BJ (cell line): ENCODE measurements at places on chromosomes 11 and 22.

DNA sequence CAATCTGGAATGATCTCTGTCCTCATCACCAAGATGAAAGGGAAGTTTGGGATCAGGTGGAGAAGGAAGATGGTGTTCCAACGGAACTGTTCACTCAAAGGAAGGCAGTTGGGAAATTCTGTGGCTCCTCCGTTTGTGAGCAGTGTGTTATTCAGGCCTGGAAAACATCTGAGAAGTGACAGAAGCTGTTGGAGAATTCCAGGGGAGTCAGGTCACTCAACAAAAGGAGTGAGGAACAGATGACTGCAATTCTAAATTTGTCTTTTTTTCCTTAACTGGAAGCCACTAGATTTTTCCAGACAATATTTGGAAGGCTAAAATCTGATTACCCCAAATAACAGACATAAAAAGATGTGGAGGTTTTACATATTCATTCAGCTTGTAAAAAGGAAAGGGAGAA is 107.8 kb downstream of the CD44 start:
- DNase-seq: peak; percentile 35

DNA sequence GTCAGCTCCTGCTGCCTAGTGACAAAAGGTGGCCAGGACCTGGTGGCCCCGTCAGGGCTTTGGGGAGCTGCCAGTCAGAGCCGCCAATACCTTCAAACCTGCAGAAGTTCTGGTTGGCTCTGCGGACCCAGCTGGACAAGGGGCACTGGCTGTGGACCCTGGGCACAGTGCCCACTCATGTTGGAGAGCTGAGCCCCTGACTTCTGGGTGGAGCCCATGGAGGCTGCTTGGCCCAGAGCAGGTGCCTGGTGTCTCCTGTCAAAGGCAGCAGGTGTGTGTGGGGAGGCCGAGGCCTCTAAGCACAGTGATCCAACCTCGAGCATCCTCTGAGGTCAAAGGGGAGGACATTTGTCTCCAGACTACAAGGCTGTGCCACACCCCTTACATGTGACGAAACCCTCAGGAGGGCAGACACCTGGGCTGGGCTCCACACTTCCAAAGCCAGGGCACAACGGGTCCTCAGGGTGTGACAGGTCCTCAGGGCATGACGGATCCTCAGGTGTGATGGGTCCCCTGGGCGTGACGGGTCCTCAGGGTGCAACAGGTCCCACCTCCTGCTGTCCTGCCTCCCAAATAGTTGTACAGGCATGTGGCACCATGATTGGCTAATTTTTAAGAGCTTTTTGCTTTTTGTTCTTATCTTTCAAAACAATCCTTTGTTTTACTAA is 37.0 kb downstream of the MUC2 start:
- DNase-seq: no peak

GRCh38 chr11:28284196-28284595 is 176.0 kb downstream of the METTL15 start:
- DNase-seq: no peak

- no peak for DNase-seq
Observed at GRCh38 chr11:6617315-6617781, 1.9 kb downstream of the TPP1 start.

DNA sequence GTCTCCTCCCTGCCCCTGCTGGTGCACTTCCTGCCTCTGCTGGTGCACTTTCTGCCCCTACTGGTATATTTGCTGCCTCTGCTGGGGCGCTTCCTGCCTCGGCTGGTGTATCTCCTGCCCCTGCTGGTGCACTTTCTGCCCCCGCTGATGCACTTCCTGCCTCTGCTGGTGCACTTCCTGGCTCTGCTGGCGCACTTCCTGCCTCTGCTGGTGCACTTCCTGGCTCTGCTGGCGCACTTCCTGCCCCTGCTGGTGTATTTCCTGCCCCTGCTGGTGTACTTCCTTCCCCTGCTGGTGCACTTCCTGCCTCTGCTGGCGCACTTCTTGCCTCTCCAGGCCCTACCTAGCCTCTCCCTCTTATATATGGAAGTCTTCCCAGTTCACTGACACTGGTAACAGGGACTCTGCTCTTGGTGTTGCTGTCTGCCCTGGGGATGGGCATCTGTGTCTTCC is 10.1 kb downstream of the MTFP1 start:
- no peak for DNase-seq

DNA sequence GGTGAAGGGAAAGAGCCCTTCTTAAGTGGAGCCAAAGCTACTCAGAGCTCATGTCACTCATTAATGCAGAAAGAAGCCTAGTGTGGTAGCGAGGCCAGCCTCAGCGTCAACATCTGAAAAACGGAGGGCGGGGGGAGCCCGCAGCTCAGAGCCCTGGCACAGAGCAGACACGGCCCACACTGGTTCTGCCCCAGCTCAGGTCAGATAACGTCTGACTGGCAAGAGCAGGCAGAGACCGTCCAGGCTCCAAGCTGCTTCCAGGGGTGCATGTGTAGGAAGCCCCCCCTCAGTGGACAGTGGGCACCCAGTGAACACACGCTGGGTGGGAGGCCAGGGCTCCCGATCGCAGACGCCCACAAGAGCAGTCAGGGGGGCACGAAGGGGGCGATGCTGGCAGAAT is 100.8 kb downstream of the SHANK2 start:
- no peak for DNase-seq

DNA sequence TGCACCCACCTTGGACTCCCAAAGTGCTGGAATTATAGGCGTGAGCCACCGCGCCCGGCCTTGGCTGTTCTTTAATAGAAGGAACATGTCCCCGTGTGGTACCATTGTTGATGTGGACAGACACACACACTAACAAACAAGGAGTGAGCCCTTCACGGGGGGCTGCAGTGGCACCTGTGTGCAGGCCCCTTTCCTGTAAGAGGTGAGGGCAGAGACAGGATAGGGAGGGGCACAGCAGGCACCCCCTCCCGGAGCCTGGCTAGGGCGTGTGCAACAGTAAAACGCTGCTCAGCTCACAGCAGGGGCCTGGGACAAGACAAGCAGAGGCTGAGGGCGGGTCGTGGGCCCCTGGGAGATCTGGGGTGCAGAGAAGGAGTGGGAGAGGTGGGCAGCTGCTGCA is 37.8 kb downstream of the GRIK4 start:
- DNase-seq: no peak

GRCh38 chr11:114725623-114726022 is 47.3 kb downstream of the NXPE2 start:
- DNase-seq: no peak

GRCh38 chr11:132864811-132865576 is 667.3 kb downstream of the OPCML start:
- no peak for DNase-seq

- no peak for DNase-seq
Observed at GRCh38 chr22:43823911-43824665, 12.0 kb upstream of the EFCAB6 start.

DNA sequence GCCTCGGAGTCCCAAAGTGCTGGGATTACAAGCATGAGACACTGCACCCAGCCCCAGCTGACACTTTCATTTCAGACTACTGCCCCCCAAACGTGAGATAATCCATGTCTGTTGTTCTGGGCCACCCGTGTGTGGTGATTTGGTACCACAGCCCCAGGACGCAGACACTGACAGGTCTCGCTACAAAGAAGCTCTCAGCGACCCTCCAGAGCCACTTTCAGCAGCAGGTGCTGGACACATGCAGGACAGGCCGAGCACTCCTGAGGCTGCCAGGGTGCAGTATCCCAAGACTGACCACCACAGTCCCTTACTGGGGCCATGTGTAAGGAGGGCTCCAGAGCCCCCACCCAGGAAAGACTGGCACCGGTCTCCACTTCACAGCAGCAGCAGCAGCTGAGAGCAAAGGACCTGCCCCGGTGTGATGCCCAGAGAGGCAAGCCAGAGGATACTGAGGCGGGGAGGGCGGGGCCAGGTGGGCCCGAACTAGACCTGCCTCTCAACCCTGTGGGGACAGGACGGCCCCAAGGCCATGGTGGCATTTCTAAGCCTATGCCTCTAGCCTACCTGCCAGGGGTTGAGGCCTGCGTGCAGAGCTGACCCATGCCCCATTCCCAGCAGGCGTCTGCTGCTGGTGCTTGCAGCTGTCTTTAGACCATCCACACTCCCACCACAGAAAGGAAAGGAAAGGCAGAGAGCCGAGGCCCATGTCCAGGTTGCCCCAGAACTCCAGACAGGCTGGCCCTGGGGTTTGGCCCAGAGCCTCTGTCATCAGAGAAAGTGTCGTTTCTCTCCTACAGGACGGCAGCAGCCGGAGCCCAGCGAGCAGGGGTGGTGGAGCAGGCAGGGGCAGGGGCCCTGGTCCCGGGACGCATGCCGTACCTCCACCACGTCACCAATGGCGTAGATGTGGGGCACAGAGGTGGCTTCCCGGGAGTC is 28.0 kb upstream of the GNB1L start:
- no peak for DNase-seq

GRCh38 chr11:30889143-30889794 is 303.1 kb upstream of the MPPED2 start:
- DNase-seq: no peak

- no peak for DNase-seq
Observed at GRCh38 chr11:134506046-134506445, 94.0 kb upstream of the B3GAT1 start.

DNA sequence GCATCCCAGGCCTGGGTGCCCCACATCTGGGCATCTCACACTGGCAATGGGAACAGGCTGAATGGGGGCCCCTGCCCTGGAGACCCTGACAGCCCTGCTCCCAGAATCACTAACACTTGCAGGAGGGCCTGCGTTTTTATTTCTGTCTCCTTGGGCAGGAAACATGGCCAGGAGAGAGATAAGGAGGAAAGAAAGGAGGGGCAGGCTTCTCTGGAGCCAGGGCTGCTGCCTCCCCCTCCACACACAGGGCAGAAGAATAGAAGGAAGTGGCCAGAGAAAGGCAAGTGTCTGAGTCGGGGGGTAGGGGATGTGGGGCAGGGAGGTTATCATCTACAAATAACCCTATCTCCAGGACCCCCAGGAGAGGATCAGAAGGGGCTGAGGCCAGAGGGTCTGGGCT is 25.5 kb upstream of the TSPAN18 start:
- no peak for DNase-seq

DNA sequence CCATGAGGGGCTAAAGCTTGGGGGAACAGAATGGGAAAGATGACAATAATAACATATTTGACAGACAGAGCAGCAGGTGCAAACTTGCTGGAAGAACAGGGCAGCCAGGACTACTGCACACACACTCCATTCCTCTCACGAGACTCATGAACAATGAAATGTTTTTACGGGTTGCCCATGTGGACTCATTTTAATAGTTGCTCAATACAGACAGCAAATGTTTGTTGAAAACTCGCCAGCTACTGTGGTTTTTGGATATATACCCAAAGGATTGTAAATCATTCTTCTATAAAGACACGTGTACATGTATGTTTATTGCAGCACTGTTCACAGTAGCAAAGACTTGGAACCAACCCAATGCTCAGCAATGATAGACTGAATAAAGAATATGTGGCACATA is 10.3 kb downstream of the SYT13 start:
- no peak for DNase-seq

- no peak for DNase-seq
Observed at GRCh38 chr22:33919391-33920196, 682 bp downstream of the LARGE1 start.

GRCh38 chr11:113572136-113572735 is 97.0 kb upstream of the DRD2 start:
- no peak for DNase-seq

DNA sequence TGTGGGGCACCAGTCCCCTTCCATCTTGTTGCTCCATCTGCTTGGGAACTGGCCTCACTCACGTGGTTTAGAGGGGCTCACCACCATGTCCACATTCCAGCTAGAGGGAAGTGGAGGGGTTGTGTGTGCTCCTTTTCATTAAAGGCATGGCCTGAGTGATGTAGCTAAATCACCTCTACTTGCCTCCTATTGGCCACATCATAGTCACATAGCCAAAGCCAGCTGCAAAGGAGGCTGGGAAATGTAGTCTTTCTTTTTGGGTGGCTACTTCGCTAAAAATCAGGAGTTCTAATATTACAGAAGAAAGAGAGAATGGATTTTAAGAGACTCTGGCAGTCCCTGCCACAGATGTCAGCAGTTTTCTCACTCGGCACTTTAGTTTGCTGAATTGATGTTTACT is 63.0 kb upstream of the ALX4 start:
- DNase-seq: no peak

GRCh38 chr11:13970986-13971385 is 8.5 kb downstream of the SPON1 start:
- DNase-seq: no peak

- DNase-seq: no peak
Observed at GRCh38 chr22:49398646-49399045, 429.0 kb downstream of the BRD1 start.

DNA sequence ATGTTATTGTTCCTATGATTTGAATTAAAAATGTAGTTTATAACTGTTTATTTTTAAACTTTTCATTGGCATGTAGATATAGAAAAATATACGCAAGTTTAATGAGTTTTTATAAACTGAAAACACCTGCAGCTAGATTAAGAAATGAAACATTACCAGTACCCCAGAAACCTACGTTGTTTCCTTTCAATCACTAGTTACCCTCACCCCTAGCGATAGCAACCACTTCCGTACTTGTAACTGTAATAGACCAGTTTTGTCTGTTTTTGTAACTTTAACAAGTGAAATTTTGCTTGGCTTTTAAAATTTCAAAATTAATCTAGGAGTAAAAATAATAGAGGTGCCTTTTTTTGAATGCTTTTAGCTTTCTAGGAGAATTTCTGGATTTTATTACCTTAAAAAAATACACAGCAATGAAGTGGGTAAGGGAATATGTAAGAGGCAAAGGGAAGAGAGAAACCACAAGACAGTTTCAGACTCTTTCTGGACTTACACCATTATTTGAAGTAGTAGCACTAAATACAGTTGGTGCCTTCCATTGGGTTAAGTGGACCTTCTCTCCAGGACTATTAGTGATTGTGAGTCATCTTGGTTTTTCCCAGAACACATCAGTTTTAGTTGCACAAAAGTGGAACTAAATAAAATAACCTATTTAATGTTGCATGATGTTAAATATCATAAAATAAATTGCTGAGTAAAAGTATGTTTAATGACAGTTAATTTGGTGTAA is 18.7 kb upstream of the NAT10 start:
- no peak for DNase-seq

GRCh38 chr11:83523676-83524075 is 237.5 kb upstream of the CCDC90B start:
- DNase-seq: no peak

DNA sequence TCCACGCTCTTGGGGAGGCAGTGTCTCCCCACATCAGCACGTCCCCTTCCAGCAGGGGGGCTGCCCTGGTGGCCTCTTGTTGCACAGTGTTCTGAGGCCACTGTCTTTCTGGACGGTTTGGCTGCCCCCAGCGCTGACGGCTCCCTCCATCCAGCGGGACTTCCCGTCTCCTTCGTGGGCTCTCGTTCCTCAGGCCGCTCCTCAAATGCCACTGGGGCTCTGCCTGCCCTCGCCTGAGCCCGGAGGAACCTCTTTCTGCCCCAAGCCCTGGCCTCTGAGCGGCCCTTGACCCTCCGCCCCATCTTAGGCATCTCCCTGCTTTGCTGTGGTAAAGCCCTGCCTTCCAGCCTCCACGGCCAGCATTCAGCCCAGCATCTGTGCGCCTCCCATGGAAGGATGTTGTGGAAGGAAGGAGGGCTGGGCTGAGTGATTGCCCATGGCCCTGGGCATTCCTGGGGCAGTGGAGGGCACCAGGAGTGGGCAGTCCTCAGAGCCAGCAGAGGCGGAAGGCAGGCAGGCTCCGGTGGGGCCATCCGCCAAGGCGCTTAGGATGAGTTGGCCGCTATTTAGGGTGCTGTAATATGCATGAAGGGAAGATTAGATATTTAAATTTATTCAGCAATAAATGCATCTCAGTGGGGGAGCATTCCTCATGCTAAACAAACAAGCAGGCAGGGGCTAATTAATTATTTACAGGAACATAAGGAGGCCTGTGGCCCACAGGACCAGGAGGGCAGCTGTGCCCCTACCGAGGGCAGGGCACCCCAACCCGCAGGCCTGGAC is 17.8 kb downstream of the OTUB1 start:
- no peak for DNase-seq
